ENCODE measurements at places on chromosomes 2 and 18.

DNA sequence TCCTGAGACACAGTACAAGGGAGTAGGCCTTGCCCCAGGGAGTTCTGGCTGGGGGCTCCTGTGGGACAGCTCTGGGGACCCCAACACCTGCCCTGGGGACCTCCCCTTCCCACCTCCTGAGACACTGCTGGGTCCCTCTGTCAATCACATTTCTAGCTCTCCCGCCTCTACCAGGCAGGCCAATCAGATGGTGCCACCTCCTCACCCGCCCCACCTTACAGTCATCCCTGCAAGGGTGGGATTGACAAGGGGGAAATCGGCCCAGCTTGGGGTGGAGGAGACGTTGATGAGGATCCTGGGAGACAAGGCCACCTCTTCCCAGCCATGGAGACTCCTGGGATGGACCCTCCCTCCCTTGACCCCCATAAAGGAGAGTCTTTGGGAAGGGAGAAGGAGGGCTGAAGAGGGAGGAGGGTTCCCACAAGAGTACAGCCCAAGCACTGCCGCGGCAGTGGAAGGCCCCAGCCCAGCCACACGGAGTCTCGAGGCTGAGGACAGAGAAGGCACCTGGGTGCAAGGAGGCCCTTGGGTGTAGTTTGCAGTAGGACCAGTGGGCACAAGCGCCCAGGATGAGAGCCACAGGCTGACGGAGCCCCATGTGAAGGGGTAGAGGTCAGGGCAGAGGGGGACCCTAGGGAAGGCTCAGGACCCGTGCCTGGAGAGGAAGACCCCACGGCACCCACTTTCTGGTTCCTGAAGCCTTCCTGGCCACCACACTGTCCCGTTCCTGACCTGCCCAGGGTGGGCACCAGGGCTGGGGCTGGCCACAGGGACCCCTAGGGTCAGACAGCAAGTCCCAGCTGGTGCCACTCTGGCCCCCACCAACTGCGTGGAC is 109.9 kb upstream of the OTOS start:
- DNase-seq, result no peak

DNA sequence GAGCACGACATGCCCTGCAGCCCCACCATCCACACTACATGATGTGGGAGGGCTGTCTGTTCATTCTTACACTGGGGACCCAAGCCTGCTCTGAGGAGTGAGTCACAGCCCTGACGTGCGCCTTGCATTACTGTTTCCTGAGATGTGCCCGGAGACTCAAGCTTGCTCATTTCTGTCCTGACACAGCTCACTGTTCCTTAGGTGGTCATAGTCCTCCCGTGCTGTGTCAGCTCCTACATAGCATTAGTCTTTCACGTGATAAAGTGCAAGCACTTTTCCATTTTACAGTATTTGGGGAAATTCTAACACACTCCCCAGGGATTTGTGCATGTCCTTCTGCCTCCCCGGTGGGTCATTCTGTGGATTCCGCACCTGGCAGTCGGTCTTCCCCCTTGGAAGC is 46.2 kb upstream of the TRIM43B start:
- no peak for DNase-seq

- DNase-seq, result no peak
These were observed 307.5 kb upstream of the HS6ST1 start for GRCh38 chr2:128625963-128626759.

DNA sequence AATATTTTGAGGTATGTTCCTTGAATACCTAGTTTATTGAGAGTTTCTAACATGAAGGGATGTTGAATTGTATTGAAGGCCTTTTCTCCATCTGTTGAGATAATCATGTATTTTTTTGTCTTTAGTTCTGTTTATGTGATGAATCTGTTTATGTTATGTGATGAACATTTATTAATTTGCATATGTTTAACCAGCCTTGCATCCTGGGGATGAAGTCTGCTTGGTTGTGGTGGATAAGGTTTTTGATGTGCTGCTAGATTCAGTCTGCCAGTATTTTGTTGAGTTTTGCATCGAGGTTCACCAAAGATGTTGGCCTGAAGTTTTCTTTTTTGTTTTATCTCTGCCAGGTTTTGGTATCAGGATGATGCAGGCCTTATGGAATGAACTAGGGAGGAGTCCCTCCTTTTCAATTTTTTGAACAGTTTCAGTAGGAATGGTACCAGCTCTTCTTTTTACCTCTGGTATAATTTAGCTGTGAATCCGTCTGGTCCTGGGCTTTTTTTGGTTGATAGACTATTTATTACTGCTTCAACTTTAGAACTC is 71.9 kb downstream of the EPC2 start:
- DNase-seq, result no peak

DNA sequence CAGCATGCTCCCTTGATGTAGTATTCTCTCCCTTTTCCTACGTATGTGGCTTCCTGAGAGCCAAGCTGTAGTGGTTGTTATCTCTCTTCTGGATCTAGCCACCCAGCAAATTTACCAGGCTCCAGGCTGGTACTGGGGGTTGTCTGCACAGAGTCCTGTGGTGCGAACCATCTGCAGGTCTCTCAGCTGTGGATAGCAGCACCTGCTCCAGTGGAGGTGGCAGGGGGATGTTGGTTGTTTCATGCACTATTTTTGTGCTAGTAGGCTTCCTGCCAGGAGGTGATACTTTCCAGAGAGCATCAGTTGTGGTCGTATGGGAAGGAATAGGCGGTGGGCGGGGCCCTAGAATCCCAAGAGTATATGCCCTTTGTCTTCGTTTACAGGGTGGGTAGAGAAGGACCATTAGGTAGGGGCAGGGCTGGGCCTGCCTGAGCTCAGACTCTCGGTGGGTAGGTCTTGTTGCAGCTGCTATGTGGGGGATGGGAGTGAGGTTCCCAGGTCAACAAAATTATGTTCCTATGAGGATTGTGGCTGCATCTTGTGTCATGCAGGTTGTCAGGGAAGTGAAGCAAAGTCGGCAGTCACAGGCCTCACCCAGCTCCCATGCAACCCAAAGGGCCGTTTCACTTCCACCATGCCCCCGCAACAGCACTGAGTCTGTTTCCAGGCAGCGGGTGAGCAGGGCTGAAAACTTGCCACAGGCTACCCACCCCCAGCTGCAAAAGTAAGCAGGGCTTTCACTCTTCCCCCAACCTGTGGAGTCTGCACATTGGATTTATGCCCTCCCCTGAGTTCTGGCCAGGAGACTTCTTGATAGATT is 1139.5 kb downstream of the BCL11A start:
- DNase-seq, result no peak

- DNase-seq, result no peak
These were observed 20.4 kb downstream of the C18orf54 start for GRCh38 chr18:54378057-54378456.

- DNase-seq, result no peak
These were observed 10.3 kb downstream of the GALNT14 start for GRCh38 chr2:31127931-31128330.

- no peak for DNase-seq
These were observed 439.7 kb upstream of the FANCL start for GRCh38 chr2:58680755-58681310.

- DNase-seq, result no peak
These were observed 11.5 kb upstream of the EIF2AK3 start for GRCh38 chr2:88638743-88639142.

DNA sequence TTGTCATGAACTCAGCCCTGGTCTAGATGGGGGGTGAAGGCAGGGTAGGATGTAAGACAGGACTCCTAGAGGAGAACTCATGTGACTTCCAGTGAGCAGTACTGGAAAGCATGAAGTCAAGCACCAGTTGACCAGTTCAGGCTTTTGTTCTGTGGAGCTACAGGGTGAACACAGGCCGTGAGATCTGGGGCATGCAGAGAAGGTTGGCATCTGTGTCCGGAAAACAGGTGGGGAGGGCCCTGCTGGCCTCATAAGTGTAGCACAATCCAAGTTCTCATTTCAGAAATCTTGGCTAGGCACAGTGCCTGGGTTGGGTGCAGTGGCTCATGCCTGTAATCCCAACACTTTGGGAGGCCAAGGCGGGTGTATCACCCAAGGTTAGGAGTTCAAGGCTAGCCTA is 50.9 kb upstream of the SPATS2L start:
- DNase-seq, result no peak

GRCh38 chr2:128531856-128532255 is 213.2 kb upstream of the HS6ST1 start:
- no peak for DNase-seq

Data from neuronal stem cell (in vitro differentiated cells).